Activated CD8-positive, alpha-beta T cell treated with anti-CD3 and anti-CD28 coated beads for 36 hours (primary cell): ENCODE measurements at places on chromosomes 16 and 17.

DNA sequence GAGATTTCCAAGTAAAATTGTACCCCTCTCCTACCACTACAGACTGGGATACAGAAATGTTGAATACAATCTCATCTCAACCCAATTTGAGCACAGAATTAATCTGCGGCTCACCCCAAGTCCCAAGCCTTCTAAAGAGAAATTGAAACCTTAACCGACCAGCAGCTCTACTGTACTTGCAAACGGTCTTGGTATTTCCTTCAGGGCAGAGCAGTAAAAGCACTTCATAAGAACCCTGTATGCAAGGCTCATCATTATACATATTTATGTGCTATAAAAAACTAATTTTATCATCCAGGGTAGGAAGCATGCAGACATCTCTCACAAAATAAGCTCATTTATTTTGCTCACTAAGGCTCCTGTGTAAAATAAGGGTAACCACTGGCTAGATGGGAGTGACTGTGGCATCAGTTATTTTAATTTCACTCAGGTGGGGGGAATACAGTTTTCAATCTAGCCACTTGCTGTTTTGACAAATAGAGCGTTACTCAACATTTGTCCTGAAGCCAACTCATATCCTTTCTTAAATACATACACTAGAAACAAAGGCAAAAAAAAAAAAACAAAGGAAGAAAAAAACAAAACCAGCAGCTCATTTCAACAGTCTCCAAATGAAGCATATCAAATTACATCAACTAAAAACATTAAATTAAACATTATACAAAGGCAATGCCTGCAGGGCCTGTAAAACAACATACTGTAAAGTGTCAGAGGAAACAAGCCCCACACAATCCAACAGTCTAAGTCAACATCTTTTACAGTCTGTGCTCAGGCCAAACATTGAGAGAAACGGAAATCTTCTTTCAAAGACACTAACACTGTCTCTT is 65.0 kb downstream of the PARN start:
- DNase-seq = no peak

- no peak for DNase-seq
Measured at GRCh38 chr17:34750004-34750403, 170.6 kb downstream of the TMEM132E start.

DNA sequence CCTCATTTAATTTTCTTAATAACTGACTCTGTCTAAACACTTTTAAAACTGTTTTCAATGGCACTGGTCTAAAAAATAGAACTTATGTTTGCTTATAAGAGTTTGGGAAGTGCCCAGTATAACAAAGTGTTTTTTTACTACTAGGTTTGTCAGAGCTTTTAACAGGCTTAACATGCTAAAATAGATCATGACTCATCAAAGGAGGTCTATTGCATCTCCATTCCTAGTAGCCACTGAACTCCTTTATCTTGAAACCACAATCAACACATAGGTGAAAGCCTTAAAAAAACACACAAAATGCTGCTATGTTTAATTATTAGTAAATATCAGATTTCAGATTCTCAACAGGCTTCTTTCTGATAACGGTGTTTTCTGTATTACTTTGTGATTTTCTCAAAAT is 196.4 kb upstream of the KIF2B start:
- no peak for DNase-seq

- DNase-seq = no peak
Measured at GRCh38 chr17:28204751-28205150, 114.2 kb upstream of the TMEM97 start.

- DNase-seq = no peak
Measured at GRCh38 chr17:45427181-45427835, 5.4 kb downstream of the ARHGAP27 start.
